Fibroblast of skin of scalp (primary cell): ENCODE measurements at places on chromosomes 11 and 22.

GRCh38 chr11:44767421-44767820 is 40.7 kb downstream of the TSPAN18 start:
- DNase-seq = peak; percentile 70

DNA sequence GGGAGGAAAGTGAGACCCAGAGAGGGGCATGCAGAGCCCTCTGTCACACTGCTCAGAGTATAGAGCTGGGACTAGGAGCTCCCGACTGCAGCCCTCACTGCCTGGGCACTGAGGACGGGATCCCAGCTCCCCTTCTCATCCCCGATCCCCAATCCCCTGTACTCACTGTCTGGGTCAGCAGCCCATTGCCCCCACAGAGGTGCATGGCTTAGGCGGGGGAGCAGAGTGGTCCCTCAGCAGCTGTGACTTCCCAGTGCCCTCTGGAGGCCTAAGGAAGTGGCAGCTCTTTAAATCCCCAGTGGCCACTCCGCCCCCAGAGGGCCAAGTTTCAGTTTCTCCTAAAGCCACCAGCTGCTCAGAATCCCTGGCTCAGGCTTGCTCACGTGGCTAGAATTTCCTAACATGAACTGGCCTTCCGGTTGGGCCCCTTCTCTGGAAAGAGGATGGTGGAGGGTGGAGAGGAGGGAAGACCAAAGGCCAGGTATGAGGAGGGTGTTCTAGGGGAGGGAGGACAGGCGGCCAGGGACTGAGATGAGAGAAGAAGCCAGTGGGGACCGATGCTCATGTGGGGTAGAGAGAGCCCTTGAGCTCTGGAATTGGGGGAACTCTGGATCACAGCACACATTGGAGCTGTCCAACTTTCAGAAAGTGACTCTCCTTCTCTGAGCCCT is at the start of gene BATF2:
Gene BATF2, minus strand, starts transcription at position 262 of the 671 bp plus-strand sequence. Its CDS starts 57 bp downstream, at position 205.
- DNase-seq = peak; percentile 65

DNA sequence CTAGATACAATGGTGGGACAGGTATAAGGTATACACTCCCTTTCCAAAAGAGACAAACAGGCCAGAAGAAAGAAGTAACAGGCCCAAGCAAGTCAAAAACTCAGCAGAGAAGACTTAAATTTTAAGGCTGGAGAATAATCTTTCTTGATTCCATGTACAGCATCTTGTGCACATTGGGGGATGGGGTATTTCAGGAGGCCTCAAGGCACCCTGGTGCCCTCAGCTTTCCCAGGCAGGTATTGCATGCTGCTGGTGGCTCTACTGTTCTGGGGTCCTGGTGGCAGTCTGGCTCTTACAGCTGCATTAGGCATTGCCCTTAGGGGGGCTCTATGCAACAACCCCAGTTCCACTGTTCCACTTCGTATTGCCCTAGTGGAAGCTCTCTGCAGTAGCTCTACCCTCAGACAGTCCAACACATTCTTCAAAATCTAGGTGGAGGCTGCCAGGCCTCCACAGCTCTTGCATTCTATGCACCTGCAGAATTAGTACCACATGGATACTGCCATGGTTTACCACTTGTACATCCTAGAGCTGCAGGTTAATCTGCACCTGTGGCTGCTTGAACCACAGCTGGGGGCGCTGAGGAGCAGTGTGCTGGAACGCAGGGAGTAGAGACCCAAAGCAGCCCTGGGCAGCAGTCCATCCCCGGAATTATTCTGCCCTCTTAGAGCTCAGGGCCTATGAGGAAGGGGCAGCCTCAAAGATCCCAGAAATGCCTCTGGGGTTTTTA is 4.2 kb upstream of the CTSC start:
- DNase-seq = no peak

- no peak for DNase-seq
Measured at GRCh38 chr11:38867338-38867737, 2269.3 kb upstream of the RAG2 start.

GRCh38 chr11:69576069-69576782 is 64.7 kb upstream of the CCND1 start:
- DNase-seq = no peak

- DNase-seq = peak; percentile 38
Measured at GRCh38 chr11:62479631-62480201, 60.9 kb downstream of the SCGB1A1 start.

DNA sequence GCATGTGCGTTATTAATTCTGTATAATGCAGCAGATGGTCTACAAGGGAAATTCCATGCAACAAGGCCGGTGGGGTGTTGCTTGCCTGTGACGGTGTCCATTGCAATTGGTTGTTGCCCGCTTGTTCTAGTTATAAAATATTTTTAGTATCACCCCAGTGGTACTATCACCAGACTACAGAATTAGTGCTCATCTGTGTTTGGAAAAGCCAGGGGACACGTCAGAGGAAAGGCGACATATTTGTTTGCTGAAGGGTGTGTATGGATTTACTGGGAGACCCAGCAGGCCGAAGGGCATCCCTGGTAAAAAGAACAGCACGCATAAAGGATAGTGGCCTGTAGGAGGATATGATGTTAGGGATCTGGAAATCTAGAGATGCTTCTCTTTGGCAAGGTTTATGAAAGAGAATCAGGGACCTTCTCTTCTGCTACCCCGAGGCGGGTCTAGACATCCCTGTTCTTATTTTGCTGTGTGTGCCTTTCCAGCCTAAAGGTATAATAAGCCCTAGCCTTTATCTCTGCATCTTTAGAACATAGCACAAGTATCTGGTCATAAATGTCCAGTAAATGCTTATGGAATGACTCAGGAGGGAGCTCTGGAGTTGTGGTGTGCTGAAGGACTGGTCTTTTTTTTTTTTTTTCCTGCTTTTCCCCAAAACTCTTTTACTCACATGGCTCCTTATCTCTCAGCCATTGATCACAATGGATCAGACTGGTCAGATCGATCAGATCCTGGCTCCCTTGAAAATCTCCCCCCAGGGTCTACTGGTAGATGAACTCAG is 90.9 kb downstream of the LDLRAD3 start:
- DNase-seq = peak; percentile 82

DNA sequence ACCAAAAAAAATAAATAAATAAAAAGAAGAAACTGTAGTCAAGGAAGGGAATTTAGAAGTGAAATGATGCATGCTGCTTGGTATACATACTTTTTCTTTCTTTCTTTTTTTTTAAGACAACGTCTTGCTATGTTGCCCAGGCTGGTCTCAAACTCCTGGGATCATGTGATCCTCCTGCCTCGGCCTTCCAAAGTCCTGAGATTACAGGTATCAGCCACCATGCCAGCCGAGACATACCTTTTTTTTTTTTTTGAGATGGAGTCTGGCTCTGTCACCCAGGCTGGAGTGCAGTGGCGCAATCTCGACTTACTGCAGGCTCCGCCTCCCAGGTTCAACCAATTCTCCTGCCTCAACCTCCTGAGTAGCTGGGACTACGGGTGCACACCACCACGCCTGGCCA is 21.7 kb upstream of the ARRB1 start:
- no peak for DNase-seq

DNA sequence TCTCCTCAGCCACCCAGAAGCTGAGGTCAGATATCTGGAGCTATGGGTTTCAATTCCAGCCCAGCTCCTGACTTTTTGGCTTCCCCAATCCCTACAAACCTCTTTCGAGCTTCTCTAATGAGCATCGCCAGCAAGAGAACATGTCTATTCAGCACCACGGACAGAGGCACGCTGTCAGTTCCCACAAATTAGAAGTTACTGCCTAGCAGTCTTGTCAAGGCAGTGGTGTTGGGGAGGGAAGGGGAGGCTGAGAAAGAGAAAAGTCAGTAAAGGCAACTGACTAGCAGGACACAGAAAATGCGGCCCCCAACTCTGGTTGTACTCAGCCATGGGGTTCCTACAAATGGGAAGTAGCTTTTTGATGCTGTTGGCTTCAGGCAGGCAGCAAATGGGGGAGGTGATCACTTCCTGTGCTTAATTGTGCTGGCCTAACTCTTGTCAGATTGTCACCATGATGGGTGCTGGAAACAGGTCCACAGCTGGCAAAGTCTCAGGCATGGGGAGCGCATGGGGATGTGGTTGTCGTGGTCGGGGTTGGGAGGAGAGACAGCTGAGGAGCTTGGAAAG is 205.9 kb downstream of the ST3GAL4 start:
- peak; percentile 76 for DNase-seq

DNA sequence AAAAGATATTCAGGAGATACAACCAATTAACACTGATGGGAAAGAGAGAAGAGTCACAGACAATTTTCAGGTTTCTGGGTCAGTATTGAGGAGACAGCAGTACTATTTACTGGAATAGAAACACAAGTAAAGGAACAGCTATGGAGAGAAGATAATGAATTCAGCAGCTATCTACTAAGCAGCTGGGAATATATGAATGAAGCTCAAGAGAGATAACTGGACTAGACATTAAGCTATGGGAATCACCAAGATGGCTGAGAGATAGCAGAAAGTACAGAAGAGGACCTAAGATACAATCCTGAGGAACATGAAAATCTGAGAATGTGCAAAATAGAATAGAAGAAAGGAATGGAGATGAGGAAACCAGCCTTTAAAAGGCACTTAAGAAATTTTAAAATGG is 15.9 kb downstream of the ALG9 start:
- no peak for DNase-seq

GRCh38 chr22:30877662-30878515 is 90.7 kb downstream of the MORC2 start:
- DNase-seq = no peak

DNA sequence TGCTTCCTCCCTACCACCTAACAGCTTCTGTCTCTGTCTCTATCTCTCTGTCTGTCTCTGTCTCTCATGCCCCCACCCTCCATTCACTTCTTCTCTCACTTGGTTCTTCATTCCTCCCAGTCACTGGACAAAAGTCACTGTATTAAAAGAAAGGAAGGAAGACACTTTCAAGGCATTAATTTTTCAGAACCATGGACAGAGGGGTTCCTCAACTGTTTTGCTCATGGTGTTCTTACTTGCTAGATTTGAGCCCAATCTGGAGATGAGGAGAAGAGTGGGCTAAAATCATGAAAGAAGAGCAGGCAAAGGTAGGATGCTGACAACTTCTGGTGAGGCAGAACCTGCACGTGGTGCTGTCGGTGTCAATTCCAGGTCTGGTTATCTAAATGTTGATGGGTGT is 116.7 kb upstream of the LARGE1 start:
- no peak for DNase-seq

DNA sequence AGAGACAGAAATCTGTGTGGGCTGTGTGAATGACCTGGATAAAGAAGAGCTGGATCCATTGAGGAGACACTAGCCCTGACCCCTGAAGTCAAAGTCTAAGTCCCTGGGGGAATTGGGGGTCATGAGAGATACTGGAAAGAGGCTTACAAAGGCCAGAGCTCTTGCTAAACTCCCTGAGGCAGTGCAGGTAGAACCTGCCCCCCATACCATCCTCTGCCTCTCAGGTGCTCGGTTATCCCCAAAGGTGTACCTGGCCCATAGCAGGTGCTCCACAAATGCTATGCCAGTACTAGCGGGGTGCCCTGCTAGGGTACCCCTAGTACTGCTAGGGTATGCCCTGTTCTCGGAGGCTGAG is 19.1 kb upstream of the SCARF2 start:
- DNase-seq = no peak

- DNase-seq = no peak
Measured at GRCh38 chr11:133745791-133746190, 99.5 kb downstream of the SPATA19 start.

DNA sequence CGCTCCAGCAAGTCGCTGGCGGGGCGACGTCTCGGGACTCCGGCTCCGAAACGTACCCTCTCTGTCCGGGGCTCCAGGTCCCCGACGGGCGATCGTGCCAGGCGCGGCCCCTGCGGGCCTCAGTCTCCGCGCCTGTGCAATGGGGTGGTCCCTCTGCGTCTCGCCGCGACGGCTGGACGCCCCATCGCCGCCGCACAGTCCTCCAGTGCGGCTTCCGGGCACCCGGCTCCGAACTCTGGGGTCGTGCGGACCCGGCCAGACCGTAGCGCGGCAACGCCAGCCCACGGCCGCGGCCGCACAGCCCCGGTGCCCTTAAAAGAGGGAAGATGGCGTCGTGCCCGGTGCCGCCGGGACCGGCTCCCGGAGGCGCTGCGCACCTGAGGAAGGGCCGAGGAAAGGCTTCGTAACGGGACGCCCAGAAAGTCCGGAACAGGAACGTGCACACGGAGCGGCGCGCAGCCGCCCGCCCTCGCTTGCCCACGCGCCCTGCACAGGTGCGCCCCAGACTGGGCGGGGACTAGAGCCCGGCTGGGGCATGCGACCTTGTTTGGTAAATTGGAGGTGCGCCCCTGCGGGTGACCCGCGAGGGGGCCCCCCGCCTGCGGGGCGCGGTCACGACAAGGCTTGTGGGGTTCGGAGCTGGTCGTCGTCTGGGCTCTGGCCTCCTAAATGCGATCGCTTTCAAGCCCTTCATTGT is 525 bp downstream of the BIK start:
- DNase-seq = no peak

- DNase-seq = peak; percentile 20
Measured at GRCh38 chr11:85762226-85762625, 48.7 kb downstream of the SYTL2 start.

- DNase-seq = peak; percentile 49
Measured at GRCh38 chr22:39351689-39352214, 2.0 kb downstream of the SYNGR1 start.

- no peak for DNase-seq
Measured at GRCh38 chr22:30874431-30875370, 93.9 kb downstream of the MORC2 start.

DNA sequence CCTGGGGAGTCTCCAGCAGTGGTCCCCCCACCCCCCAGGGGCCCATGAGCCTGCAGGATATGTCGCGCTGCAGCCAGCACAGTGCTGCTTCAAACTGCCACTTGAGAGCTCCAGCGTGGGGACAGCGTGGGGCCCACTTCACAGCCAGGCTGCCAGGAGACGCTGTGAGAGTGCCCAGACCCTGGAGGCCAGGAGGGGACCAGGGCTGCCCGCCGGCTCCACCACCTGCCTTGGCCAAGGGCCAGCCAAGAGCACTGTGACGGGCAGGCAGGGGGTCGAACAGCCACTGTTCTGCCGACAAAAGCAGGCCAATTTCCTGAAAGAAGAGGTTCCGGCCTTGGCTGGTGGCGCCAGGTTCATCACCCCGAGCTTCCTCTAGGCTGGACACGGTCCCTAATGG is 60.2 kb downstream of the FLRT1 start:
- DNase-seq = no peak

DNA sequence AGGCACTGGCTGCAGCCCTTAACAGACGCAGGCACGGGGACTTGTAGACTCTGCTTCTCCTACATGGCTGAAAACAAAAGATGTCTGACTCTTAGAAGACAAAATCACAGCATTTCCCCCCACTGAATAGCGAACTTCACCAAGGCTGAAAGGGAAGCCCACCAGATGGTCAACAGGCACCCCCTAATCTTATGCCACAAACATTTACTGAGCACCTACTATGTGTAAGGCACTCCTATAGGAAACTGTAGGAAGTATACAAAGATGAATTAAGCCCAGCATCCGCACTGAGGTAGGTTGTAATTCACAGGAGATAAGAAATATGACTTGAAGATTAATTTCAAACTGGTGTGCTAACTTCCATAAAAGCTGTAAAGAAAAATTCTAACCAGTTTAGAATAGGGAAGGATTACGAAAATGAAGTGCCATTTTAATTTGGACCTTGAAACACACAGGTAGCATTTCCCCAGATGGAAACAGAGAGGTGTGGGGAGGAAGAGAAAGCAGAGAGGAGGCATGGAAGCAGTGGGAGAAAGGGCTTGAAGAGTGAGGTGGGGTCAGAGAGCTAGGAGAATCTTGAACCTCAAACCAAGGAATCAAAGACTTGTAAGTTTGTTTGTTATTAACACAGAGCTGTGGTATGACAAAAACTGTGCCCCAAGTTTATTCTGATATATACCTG is 38.1 kb downstream of the NUMA1 start:
- no peak for DNase-seq

- peak; percentile 55 for DNase-seq
Measured at GRCh38 chr11:126115816-126116331, 53.2 kb upstream of the CDON start.

GRCh38 chr11:115530752-115531151 is 26.5 kb upstream of the CADM1 start:
- no peak for DNase-seq
